GOT3 (cell line): ENCODE measurements at places on chromosomes 11 and 22.

DNA sequence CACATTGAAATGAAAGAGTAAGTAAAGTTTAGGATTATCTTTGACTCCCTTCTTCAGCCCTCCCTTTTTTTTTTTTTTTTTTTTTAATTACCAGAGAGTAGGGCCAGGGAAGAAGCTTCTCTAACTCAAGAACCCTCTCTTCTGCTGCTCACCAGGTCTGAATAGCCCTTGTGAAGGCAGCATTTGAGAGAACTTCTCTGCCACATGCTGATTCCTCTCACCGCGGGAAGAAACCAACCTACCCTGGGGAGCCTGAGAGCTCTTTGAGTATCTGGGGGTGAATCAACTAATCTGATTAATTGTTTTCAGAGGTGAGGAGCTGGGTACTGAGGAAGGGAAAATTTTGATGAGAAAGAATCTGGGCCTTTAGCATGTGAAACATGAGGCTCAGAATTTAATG, 434.5 kb upstream of the CCDC90B start:
- DNase-seq: no peak

- no peak for DNase-seq
These were observed 589.0 kb upstream of the ANO5 start for GRCh38 chr11:21603886-21604285.

GRCh38 chr11:12008790-12009616, 577 bp upstream of the DKK3 start:
- no peak for DNase-seq

DNA sequence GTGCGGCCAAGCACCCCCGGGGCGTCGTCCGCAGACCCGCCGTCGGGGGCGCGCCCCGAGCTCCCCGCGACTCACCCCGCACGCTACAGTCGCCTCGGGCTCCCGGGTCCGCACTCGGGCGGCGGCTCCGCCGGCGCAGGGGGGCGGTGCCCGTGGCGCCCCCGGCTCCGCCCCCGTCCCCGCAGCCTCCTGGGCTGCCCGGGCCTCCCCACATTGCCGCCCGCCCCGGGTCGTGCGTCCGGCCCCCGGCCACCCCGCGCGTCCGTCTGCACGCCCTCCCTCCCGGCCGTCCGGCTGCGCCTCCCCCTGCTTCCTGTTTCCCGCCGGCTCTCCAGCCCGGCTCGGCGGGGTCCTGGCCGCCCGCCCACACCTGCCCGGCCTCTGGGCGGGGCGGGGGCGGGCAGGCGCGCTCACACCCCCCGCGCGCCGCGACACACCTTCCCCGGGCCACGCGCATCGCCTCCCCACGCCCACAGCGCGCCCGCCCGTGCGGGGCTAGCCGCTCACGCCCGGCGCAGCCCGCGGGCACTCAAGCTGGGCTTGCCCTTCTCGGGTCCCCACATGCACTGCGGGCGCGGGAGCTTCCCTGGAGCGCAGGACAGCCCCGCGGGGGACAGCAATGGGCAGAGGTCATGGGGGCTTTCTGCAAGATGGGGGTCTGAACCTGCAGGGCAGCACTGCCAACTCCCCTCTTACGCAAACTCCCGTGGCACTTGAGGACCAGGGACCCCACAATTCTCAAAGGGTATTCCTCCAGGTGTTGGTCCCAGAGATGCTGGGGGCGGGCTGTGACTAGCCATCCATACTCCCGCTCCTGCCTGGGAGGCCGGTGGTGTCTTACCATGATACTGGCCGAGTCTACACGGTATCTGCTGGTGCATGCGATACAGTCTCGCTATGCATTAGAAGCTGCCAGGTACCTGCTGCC, at the start of gene CARD10:
Gene CARD10 (minus strand): TSS at position 148 of the 928 bp plus-strand sequence. CDS start 215 bp downstream, outside the sequence.
- DNase-seq: no peak

GRCh38 chr11:96178887-96179279, 164.1 kb downstream of the MAML2 start:
- DNase-seq: no peak

GRCh38 chr11:118572981-118573550, 857 bp downstream of the ARCN1 start:
- DNase-seq: no peak

- no peak for DNase-seq
These were observed 258.6 kb downstream of the METTL15 start for GRCh38 chr11:28366549-28367346.

DNA sequence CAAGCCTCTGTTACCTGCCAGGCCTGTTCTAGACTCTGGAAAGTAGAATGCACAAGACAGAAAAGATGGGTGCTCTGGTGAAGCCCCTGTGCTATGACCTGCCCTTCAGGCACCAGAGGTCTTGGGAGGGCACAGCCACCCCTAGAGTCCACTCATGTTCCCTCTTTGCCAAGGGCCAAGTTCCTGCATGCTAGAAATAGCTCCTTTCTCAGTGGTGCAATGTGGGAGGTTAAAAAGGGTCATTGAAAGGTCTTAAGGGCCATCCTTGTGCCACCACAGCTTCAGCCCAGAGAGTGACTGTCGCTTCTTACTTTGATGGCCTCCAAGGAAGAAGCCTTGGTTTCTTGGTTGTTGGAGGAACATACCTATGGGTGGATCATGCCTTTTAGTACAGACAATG, 84.6 kb upstream of the PARVA start:
- no peak for DNase-seq

DNA sequence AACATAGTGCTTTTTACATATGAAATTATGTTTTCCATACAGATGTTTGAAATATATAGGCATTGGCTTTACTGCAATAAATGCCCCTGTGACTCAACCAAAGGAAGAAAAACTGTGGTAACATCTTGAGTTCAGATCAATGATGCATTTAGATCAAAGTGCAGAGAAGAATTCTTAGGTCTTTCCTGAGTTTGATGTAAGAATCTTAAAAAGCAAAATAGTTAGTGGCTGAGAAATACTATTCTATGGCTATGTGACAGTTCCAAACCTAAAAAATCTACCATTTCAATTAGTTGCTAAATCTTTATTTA, 93.7 kb downstream of the SOX6 start:
- DNase-seq: no peak

DNA sequence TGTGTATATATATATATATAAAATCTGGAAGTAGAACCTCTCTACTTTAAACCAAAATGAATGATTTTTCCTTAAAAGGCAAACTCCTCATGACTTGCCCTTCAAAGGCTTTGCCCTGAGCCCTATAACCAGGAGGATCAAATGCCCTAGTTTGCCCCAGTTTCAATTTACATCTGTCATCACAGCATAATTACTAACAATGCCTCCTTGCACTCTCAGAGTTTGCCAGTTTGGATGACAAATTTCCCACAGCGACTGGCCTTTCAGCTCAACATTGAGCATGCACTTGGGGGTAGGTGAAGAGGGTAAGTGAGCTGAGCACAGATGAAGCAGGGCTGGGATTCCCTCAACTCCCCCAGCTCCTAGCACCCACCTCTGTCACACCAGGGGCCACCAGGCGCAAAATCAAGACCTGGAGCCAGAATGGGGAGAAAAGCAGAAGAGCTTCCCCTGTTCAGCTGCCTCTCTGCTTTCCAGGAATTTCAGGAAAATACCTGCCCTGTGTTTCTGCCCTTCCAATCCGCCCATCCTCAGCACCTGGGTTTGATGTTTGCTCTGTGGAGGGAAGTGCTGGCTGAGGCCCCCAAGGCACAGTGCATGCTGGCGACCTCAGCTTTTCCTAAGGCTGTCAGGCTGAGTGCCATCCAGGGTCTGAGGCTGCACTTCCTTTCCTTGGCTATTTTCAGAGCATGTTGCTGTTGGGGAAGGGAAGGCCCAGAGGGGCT, 67.5 kb downstream of the ADAMTS15 start:
- no peak for DNase-seq

DNA sequence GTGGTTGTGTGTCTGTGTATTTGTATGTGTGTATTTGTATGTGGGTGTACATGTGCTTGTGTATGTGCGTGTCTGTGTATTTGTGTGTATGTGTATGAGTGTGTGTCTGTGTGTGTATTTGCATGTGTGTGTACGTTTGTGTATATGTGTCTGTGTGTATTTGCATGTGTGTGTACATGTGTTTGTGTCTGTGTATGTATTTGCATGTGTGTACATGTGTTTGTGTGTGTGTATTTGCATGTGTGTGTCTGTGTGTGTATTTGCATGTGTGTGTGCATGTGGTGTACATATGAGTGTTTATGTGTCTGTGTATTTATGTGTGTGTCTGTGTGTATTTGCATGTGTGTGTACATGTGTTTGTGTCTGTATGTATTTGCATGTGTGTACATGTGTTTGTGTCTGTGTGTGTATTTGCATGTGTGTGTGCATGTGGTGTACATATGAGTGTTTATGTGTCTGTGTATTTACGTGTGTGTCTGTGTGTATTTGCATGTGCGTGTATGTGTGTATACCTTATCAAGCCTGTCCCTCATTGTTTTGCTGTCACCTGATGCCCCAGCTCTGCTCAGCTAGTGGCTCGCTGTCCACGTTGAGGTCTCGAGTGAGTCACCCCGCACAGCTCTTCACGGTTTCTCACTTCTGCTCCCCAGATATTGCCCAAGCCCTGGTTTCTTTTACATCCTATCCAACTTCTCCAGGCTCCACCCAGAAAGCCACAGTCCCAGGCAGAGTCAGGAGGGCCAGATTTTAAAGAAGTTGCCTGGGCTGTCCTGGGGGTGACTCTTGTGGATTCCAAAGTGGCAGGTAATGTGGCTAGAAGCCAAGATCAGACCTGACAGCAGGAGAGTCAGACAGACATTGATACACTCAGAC, 15.2 kb downstream of the MB start:
- no peak for DNase-seq

DNA sequence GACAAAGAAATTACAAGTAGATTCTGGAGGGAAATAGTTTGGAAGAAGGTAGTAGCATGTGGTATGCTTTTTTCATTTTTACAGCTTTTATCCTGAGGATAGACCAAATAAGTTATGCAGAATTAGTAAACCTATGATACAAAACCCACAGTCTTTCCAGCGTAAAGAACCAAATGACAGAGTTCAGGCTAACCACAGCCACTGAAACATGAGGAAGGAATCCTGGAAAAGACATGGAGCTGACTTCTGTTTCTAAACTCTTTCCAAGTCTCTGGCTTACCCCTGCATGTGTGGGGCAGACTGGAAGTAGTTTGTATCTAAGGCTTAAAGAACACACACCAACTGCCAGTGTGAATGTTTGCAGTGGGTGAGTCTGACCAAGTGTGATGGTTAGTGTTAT, 258.4 kb upstream of the TENM4 start:
- DNase-seq: no peak

DNA sequence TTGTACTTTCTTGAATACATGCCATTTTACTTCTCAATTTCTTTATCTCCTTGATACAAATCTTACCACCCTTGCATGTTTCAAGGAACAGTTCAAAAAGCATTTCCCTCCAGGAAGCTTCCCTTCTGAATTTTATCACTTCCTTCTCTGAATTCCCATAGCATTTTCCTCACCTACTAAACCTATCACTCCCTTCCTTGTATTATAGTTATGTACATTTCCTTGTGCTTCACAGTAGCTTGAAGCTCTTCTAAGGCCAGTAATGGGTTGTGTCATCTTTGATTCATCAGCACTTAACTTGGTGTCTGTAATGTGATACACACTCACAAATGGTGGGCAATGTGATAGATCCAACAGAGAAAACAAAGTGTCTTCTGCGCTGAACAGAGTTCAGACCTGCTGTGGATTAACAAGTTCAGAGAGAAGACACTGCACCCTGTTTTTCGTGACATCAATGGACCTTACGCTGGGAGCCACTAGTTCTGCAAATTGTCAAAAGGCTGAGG, 127.5 kb downstream of the CCDC81 start:
- DNase-seq: no peak

GRCh38 chr11:60950933-60951605, 907 bp downstream of the SLC15A3 start:
- DNase-seq: no peak

- no peak for DNase-seq
These were observed 52.6 kb downstream of the SPECC1L start for GRCh38 chr22:24323233-24323632.

DNA sequence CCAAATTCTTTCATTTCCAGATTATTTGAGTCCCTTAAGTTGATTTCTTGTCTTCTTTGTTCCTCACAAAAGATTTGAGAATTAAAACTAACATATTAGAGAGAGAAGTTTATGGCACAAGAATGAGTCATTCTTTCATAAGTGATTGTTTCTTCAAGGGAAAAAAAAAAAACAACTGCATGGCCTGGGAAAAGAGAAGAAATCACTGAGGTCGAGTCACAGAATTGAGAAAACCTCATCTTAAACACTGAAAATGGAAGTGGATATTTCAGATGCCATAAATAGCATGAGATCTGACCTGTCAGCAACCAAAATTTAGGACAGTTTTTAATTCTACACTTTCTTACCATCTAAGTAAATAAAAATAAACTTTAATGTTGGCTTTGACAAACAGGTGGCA, 87.2 kb downstream of the CWF19L2 start:
- DNase-seq: no peak

GRCh38 chr11:69311767-69312385, 17.9 kb downstream of the MYEOV start:
- DNase-seq: no peak

DNA sequence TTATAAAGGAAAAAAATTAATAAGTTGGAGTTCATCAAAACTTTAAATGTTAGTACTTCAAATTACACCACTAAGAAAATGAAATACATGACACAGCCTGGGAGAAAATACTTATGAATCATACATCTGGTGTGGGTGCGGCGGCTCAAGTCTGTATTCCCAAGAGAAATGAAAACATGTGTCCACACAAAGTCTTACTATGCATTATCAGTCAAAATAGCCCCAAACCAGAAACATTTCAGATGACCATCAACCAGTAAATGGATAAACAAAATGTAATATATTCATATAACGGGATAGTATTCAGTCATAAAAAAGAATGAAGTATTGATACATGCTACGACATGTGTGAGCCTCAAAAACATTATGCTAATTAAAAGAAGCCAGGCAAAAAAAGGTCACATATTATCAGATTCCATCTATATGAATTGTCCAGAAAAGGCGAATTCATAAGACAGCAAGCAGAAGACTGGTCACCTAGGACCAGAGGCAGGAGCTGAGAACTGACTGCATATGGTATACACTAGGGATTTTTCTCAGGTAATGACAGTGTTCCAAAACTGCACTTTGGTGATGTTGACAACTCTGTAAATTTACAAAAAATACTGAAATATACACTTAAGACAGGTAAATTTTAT, 5.3 kb upstream of the AKIP1 start:
- DNase-seq: no peak

GRCh38 chr11:73944901-73945300, 5.9 kb upstream of the DNAJB13 start:
- no peak for DNase-seq

DNA sequence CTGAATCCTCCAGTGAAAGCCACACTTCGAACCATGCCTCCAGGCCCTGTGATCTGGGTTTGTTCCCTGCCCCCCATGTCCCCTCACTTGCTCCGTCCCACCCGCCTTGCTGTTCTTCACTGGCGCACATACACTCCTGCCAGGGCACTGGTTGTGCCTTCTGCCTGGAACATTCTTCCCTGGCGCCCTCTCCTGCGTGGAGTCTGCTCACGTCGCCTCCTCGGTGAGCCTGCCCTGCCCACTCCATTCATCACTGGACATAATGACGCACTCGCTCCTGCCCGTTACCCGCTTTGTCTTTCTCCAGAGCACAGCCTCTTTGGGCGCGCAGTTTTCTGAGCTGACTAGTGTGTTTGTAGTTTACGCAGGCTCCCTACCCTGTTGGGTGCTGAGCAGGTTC, 21.0 kb upstream of the MIEF1 start:
- DNase-seq: no peak

- DNase-seq: no peak
These were observed 52.1 kb downstream of the ALG9 start for GRCh38 chr11:111819161-111819828.
